Subcutaneous adipose tissue (tissue), 4 donors: ENCODE measurements at places on chromosomes 7 and 10. TPM values are rescaled to one million over a fixed set of nuclear protein-coding genes. Genes with fewer than 3 reads are reported as not detected.

TRIM73 gene
- 2.0 TPM for total RNA-seq

CYP2C19 gene
- not detected for total RNA-seq

ADIRF gene
- total RNA-seq = 2,196 TPM

FXYD4 gene
- total RNA-seq = not detected

TRIM4 gene
- total RNA-seq = 39.0 TPM

LBX1 gene
- not detected for total RNA-seq

SRPK2 gene
- 46.7 TPM for total RNA-seq

AQP1 gene
- 192 TPM for total RNA-seq

ADARB2 gene
- total RNA-seq = 0.65 TPM

CLDN3 gene
- total RNA-seq = not detected

CUX1 gene
- 44.8 TPM for total RNA-seq

VENTX gene
- 3.5 TPM for total RNA-seq

TYW1 gene
- 34.9 TPM for total RNA-seq

ATG9B gene
- not detected for total RNA-seq

ANKRD1 gene
- not detected for total RNA-seq

SRGN gene
- 572 TPM for total RNA-seq

COL13A1 gene
- 0.17 TPM for total RNA-seq

CD36 gene
- 3,623 TPM for total RNA-seq

GHRHR gene
- total RNA-seq = not detected

COL26A1 gene
- not detected for total RNA-seq

FAM25G gene
- total RNA-seq = not detected

PRSS37 gene
- not detected for total RNA-seq

KLF6 gene
- total RNA-seq = 205 TPM

IL6 gene
- not detected for total RNA-seq

MYPN gene
- total RNA-seq = not detected

NMT2 gene
- 102 TPM for total RNA-seq

PROSER2 gene
- 8.1 TPM for total RNA-seq

CABCOCO1 gene
- not detected for total RNA-seq

CYP3A4 gene
- total RNA-seq = not detected

C10orf143 gene
- 1.5 TPM for total RNA-seq

NKX2-3 gene
- not detected for total RNA-seq

PWWP2B gene
- 9.0 TPM for total RNA-seq

SPDYE9 gene
- not detected for total RNA-seq

SUN3 gene
- not detected for total RNA-seq

AKR1C8 gene
- 1.5 TPM for total RNA-seq

GOLGA7B gene
- 2.6 TPM for total RNA-seq

UPK3B gene
- total RNA-seq = 14.2 TPM

KIAA1217 gene
- 91.6 TPM for total RNA-seq

SYT15B gene
- total RNA-seq = 2.4 TPM

NPSR1 gene
- total RNA-seq = not detected

GAD2 gene
- not detected for total RNA-seq

SMO gene
- total RNA-seq = 4.0 TPM

PCDH15 gene
- not detected for total RNA-seq

LRRC61 gene
- total RNA-seq = 1.6 TPM

NT5C3A gene
- 27.7 TPM for total RNA-seq

ZPBP gene
- total RNA-seq = not detected

MMD2 gene
- not detected for total RNA-seq

TET1 gene
- total RNA-seq = 8.5 TPM

C10orf88 gene
- 7.0 TPM for total RNA-seq

ACTL6B gene
- total RNA-seq = not detected

GIMAP6 gene
- total RNA-seq = 44.4 TPM

PEX1 gene
- 22.2 TPM for total RNA-seq

ABCB4 gene
- 0.88 TPM for total RNA-seq

GIMAP7 gene
- total RNA-seq = 24.3 TPM
